ENCODE measurements at places on chromosomes 6 and 20.

DNA sequence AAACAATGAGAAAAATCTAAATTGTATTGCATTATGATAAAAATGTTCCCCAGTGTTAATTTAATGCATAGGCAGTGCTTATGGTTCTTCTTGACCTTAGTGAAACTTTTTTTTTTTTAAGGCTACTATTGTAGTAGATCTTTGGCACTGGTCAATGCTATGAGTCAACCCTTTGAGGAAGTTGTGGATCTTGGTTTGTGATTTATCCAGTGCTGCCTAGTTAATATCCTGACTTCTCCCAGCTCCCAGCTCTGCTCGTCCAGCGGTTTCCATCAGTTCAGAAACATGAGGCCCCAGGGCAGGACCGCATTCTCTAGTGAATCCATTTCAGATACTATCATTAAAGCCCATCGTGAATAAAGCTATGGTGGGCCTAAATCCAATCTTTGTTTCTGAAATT, 364.5 kb upstream of the JARID2 start:
- DNase-seq = no peak

- no peak for DNase-seq
Measured at GRCh38 chr20:52867305-52867704, 104.9 kb upstream of the TSHZ2 start.

GRCh38 chr6:108877046-108877751, 29.0 kb downstream of the ARMC2 start:
- DNase-seq = peak; percentile 97

- DNase-seq = no peak
Measured at GRCh38 chr6:72560721-72561593, 60.9 kb upstream of the KCNQ5 start.

- no peak for DNase-seq
Measured at GRCh38 chr6:75430631-75431325, 62.8 kb downstream of the FILIP1 start.

- DNase-seq = no peak
Measured at GRCh38 chr6:140039364-140039763, 664.9 kb upstream of the CITED2 start.

GRCh38 chr6:18823782-18824386, 436.7 kb downstream of the RNF144B start:
- no peak for DNase-seq

GRCh38 chr6:137024237-137024990, 20.4 kb downstream of the IL20RA start:
- DNase-seq = no peak

- DNase-seq = no peak
Measured at GRCh38 chr6:116456106-116456505, 5.1 kb upstream of the CALHM6 start.

DNA sequence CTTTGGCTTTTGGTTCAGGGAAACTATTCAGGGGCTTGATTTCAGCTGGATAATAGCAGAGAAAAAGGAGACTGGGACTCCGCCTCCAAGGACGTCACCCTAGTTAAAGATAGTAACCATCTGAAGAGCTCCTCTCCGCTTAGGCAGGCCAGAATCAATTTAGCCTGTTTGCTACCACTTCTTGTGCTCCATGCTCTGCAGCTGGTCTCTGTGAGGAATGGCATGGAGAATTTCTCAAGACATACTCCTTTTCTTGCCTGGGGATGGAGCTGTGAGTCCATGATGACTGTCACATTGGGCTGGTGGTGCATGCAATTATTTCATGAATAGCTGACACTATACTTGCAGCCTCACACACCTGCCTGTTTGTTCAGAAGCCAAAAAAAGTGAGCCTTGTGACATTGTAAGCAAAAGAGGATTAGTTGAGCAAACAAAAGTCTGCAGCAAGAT, 61.4 kb downstream of the TXLNB start:
- DNase-seq = no peak

GRCh38 chr6:36357872-36358225, 21.2 kb upstream of the BNIP5 start:
- DNase-seq = no peak

GRCh38 chr6:156864557-156864956, 87.4 kb downstream of the ARID1B start:
- no peak for DNase-seq

DNA sequence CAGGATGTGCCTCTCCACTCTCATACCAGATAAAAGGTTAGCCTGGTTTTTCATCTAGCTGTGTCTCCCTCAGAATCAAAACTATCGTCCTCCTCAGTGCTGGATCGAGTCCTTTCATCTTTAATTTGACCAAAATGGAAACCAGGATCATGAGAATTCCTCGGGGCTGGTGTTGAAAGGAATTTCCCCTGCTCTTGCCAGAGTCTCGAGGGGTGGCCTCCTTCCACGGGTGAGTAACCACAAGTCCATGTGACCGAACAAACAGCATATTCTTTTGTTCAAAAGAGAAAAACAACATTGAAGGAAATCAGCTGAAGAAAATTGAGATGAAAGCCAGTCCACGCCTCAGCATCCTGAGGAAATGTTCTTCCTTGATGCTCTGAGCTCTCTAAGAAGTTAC, 165.9 kb upstream of the CDYL start:
- peak; percentile 80 for DNase-seq

DNA sequence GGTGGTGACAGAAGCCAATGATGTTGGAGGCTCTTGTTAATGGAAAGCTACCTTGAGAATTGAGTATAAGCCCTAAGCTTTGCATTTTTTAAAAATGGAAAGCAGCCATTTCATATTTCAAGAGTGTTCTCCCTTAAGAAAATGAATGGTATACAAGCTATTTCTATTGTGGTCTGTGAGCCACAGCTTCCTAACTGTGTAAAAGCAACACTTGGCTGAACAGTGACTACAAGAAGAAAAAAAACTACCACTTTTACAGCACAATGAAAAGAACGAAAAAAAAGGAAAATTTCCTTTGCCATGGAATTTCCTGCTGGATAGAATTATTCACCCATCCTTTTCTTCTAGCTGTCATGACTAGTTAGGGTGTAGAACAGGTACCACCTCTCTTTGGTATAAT, 397.1 kb upstream of the BTBD3 start:
- DNase-seq = no peak

DNA sequence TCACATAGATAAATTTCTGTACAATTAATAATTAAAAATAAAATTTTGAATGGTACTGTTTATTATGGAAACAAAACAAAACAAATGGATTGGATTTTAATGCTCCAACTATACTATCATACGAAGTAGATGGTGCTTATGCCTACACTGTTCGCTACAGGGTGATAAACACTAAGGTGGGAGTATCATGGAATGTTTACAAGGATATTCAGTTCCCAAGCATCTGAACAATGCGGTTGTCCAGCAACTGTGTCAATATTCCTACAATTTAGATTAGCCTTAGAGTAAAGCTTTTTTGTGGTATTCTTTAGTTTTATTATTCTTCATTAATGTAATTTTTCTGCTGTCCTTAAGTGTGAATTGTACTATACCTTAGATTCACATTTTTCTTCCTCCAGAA, 105.1 kb downstream of the MMS22L start:
- no peak for DNase-seq

DNA sequence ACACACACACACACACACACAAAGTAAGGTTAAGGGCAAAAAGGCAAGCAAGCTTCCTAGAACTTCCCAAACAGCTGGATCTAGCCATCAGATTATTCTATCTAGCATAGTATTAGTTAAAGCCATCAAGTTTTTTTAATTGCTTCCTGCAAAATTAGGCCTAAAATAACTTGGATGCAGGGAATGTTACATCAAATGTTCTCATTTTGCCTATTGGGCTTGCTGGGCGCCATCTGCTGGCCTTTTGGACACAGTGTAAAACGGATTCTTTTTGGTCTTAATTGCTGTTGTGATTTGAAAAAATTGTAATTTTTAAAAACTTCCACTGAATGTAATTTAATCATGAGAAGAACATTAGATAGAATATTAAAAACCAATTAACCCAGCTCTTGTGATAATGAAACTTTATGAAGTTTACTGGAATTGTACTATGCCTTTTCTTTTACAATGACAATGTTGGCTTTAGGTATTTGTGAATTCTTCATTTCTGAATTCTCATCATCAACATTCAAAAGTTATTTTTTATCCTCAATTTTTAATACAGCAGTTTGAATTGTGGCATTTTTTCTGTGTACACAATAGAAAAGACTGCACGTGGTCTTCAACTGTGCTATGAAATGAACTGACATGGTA, 6.8 kb downstream of the MKKS start:
- no peak for DNase-seq

- DNase-seq = peak; percentile 88
Measured at GRCh38 chr6:142926494-142927270, 18.3 kb downstream of the HIVEP2 start.

DNA sequence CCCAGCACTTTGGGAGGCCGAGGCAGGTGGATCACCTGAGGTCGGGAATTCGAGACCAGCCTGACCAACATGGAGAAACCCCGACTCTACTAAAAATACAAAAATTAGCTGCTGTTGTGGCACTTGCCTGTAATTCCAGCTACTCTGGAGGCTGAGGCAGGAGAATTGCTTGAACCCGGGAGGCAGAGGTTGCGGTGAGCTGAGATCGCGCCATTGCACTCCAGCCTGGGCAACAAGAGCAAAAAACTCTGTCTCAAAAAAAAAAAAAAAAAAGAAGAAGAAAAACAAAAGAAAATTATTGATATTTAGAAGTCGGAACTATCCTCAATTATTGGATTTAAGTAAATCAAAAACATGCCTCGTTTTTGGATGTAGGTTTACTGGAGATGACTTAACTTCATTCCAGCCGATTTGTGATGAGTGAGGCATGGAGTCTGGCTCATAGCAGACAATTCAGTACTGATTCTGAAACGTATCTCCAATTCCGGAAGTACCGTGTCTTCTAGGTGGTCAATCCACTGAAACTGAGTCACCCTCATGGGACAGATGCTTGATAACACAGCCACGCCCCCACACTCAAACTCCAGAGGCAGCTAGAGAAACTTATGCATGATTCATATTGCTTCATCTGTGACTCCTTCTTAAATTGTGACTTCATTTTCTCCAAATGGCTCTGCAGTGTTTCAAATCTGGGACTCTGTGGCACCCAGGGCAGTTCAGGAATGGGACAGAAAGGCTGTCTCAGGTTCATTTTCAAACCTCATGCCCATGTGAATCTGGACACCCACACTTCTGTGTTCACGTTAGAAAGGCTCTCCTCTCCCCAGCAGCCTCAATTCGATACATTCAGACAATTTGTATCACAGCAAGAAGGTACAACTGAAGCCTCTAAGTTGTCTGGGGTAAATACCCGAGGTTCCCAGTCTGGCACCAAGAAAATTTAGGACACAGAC, 110.4 kb upstream of the ARMC2 start:
- peak; percentile 94 for DNase-seq

GRCh38 chr6:34970488-34970887, 81.4 kb downstream of the ANKS1A start:
- no peak for DNase-seq

GRCh38 chr6:45535933-45536332, 158.2 kb upstream of the SUPT3H start:
- no peak for DNase-seq

DNA sequence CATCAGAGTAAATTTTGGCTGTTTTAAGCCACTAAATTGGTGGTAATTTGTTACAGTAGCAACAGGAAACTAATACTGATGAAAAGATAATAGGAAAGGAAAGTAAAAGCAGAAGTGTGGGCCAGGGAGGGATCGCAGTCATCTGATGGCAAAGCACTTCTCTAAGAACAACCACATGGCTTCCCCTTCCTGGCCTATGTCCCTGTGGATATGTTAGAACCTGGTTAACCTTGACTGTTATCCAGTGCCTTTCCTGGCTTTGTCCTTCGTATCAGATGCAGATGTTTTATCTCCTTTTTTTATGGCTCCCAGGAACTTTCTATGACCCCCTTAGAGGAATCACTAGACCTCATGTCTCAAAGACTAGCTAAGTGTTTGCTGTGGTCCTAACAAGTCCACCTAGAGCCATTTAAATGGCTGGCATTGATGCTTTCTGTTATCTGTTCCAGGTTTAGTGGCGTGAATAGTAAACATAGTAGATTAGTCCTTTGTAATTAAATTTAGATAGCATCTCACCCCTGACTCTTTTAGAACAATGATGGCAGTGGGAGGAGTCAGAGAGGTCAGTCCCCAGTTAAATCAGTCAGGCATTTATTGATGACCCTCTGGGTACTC, 79.2 kb upstream of the PHACTR2 start:
- DNase-seq = no peak

GRCh38 chr6:2109796-2110195, 135.6 kb downstream of the GMDS start:
- DNase-seq = no peak

DNA sequence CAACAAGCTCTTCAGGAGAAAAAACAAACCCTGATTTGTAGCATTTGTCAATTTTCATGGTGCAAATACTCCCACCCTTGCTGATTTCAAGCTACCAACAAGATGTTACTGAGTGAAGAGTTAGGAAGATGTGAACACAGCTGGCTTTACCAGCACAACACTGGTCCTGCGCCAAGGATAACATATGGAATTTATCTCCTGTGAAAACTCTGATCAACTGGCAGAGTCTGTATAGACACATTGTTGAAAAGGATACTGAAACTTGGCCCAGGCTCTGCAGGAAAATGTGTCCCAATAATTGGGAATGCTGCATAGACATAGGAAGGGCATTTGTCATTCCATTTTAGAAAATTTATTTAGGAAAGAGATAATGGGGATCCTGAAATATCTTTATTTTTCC, 29.0 kb downstream of the OTOR start:
- no peak for DNase-seq

DNA sequence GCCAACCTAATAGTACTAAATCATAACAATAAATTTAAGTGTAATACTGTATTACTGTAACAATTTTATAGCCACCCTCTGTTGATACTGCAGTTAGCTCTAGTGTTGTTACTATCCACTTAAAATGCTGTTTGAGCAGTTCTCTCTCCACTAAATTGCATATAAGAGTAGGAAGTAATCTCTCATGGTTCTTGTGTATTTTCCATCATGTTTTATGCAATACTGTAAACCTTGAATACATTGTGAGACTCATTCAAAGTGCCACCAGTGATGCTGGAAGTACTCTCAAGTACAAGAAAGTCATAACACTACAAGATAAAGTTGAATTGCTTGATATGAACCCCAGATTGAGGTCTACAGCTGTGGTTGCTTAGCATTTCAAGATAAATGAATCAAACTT, 65.5 kb downstream of the WASF1 start:
- DNase-seq = no peak

DNA sequence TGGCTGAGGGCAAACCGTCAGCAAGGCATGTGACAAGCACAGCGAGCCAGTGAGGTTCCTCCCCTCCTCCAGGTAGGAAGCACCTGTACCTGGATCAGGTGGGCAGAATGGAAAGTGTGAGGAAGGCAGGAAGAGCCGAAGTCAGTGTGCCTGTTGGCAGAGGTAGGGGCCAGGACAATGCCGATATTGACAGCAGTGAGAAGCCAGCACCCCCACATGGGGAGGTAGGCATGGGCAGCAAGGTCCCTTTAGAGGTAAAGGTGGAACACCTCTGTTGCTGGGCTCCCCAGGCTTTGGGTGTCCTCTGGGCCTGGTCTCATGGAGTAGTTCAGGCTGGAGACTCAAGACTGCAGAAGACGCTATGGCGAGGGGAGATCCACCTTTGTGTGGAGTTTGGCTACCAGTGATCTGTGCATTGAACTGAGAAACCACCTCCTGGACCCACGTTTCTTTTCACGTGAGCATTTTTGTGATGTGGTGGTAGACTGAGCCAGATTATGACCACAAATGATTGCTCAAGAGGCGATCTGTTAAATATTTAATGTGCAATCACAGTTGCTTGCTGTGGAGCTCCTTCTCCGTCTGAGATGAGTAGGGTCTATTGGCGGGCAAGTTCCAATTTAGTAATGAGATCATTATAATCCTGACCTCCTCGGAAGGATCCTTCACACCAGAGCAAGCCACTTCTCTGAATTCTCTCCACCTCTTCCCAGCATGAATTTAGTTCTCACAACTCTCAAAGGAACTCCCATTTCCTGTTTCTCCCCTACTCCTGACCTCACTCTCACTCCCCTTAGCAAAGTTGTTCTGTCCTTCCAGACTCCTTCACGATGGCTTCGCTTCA, 174.8 kb downstream of the CDH26 start:
- no peak for DNase-seq

All from ascending aorta (tissue), 2 donors.